ENCODE measurements at places on chromosomes 16 and 17. TPM values are rescaled to one million over a fixed set of nuclear protein-coding genes. Genes with fewer than 3 reads are reported as not detected.

GRCh38 chr16:12305847-12306801 lies 329.6 kb downstream of the SNX29 start:
- DNase-seq: no peak

CFAP97D1 gene
- total RNA-seq: not detected

GRCh38 chr16:2881783-2882649 lies 999 bp upstream of the FLYWCH2 start:
- DNase-seq: peak; percentile 55

GRCh38 chr16:59163371-59164055 lies 429.4 kb upstream of the GOT2 start:
- DNase-seq: no peak

GRCh38 chr17:65470783-65471182 lies 90.7 kb downstream of the AXIN2 start:
- DNase-seq: no peak

ATF7IP2 gene
- total RNA-seq: 29.7 TPM

Data from left lobe of liver (tissue), 2 donors.